Adrenal gland (tissue), 19 donors: ENCODE measurements at places on chromosomes 12 and 14.

- no peak for DNase-seq
These were observed 9.1 kb upstream of the MDM2 start for GRCh38 chr12:68798882-68799234.

GRCh38 chr12:52137746-52138145, 54.1 kb downstream of the KRT80 start:
- no peak for DNase-seq

DNA sequence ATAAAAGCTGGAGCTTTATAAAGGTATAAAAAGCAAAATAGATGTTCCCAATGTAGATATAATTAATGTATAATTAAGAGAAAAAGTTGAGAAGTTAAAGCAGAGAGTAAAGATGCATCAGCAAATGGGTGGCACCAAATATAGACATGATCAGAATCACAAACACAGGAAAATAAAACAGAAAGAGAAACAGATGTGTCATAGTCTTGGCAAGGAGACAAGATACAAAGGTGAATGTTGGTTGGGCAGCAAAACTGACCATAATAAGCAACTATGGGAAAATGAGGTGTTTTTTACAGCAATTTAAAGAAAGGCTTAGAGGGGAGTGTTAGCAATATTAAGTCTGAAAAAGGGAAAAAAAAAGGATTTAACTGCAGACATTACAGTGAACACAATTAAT, 135.4 kb upstream of the CLEC14A start:
- no peak for DNase-seq

DNA sequence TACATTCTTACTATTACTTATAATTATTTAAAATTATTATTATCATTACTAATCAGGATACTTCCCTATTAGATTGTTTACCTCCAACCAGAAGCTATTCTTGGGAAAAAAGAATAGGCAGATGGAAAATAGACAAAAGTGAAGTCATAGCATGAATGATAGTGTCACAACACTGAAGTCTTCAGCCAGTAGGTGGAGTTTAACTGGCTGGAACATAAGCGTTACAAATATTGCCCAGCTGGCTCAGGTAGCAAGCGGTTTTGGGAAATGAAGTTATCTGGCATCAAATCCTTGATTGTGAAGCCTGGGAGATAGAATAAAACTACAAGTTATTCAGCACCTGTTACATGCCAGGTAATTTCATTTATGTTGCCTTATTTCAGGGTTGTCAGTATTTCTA, 762.9 kb downstream of the C12orf50 start:
- DNase-seq, result no peak

- DNase-seq, result no peak
These were observed 202.3 kb upstream of the G2E3 start for GRCh38 chr14:30356438-30357202.

GRCh38 chr12:99920353-99920960, 64.3 kb downstream of the ANKS1B start:
- DNase-seq, result no peak

DNA sequence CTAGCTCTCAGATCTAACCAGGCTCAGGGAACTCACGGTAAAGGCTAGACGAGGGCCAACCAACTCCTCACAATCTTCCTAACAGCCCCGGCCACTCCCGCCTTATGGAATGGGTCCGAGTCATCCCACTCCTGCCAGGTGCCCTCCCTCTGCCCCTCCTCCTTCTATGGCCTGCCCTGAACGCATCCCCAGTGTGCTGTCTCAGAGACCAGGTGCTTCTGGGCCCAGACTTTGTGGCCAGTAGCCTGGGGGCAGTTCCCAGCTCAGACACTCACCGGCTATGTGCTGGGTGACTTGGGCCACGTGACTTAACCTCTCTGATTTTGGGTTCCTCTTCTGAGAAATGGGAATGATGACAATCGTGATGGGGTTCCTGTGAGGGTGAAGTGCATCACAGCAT, 22.5 kb downstream of the PAPLN start:
- no peak for DNase-seq
